ENCODE measurements at places on chromosomes 1 and 21.
A peak's percentile ranks its signal among the peaks of the same experiment; 100 is the strongest.

DNA sequence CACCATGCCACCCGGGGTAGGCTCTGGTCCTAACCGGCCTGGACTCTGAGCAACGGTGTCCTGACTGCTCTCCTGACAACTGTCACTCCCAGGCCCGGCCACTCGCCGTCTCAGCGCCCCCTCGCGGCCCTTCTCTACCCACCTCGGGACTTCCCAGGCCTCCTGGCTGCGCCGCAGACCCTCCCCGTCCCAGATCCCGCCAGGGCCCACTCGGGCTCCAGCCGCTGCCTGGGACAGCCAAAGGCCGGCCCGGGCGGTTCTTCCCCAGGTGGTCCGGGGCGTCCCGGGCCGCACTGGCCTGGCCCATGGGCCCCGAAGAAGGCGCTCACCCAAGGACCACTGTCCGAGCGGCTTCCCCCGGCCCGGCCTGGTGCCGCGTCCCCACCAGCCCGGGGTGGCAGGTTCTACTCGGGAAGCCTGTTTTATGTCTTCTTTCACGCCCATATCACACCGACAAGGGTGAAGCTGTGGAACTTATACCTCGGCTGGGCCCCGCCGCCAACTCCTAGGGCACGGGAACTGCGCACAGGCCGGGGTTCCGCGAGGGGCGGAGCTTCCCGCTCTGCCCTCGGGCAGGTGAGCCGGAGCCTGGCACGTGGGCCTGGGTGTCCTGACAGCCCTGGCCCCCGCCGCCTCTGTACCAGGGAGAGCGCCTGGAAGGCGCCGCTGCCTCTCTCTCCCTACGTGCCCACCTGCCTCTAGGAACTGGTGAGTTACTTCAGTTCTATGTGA, 138.3 kb downstream of the TTLL7 start:
- DNase-seq, result peak; percentile 78

DNA sequence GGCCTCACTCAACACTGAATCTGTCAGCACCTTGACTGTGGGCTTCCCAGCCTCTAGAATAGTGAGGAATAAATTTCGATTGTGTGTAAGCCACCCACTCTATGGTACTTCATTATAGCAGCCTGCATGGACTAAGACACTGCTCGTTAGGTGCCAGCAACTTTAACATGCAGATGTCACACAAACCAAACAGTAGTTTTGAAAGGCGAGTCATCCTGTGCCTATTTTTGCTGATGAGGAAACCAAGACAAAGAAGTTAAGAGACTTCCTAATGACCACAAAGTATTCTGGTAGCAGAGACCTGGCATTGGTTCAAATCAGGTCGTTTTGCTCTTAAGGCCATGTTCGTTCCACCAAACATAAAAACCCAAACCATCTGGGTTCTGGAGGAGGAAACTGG, 42.9 kb downstream of the BATF3 start:
- no peak for DNase-seq

DNA sequence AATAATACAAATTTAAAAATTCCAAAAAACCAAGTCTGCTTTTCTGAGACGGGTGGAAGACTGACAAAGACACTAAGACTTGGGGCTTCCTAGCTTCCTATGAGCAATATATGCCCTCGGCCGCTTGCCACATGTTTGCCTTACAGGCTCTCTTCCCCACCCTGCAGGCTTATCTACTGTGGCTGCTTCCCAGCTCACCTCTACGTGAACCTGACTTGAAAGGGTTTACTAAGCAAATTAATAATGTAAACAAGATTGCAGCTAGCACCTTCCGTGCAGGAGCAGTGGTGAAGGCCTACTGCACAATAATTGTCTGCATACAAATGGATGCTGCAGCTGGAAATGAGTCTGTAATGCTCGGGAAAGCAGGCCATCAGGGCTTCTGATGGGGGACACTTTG, 152.9 kb upstream of the DAB1 start:
- DNase-seq, result no peak

- DNase-seq, result no peak
Measured at GRCh38 chr1:43843684-43844083, 89.9 kb upstream of the ARTN start.

DNA sequence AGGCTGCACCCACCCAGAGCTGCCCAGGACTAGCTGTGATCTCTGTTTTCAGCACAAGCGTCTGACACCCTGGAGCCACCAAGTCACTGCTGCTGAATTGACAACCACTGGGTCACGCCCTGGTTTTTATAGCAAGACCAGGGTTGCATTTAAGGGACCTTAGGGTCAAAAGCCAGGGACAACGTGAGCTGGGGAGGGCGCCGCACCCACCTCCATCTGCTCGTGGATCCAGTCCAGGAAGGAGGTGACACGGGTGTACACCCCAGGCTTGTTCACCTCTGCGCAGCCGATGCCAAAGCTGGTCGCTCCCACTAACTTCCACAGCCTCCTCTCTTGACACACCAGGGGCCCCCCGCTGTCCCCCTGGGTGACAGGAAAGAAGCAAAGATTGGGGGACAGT, 9.2 kb upstream of the TFF1 start:
- DNase-seq, result no peak

- DNase-seq, result no peak
Measured at GRCh38 chr1:67463298-67463955, 33.2 kb upstream of the SERBP1 start.

DNA sequence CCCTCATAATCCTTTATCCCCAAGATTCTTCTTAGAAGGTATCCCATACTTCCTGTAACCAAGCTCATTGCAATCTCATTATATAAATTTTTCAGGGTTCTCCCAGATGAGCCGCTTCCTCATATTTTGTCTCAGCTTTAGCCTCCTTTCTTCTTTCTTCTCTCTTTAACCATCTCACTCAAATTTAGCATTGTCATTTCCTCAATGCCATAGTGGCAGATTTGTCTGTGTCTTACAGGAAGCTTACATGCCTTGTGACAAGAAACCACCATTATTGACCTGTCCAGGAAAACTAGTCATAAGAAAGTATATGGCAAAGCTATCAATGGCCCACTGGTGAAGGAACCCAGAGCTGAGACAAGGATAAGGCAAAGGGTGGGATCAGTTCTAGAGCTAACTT, 6.0 kb upstream of the FCRL2 start:
- DNase-seq, result no peak

GRCh38 chr1:21449906-21450305, 10.0 kb downstream of the NBPF3 start:
- no peak for DNase-seq

- no peak for DNase-seq
Measured at GRCh38 chr1:238558156-238558555, 667.4 kb upstream of the ZP4 start.

Data from GM13976 (cell line).